Activated naive CD8-positive, alpha-beta T cell treated with anti-CD3 and anti-CD28 coated beads, Interleukin-2, amount 10 ng/mL, durations not matched to agents 7 days and 5 days (primary cell): ENCODE measurements at places on chromosomes 2 and 18. TPM values are rescaled to one million over a fixed set of nuclear protein-coding genes. Genes with fewer than 3 reads are reported as not detected.

The SERPINB3 gene
- not detected for total RNA-seq

- no peak for DNase-seq
- H3K4me1 ChIP-seq: no peaks in the 10 kb centered on the region
- H3K36me3 ChIP-seq: no peaks in the 10 kb centered on the region
- H3K27ac ChIP-seq: no peak overlapping the region
- peaks cover 2% of the 10 kb centered on the region for H3K27me3 ChIP-seq
Observed at GRCh38 chr2:126913881-126914615, 15.4 kb downstream of the TEX51 start.

- peak overlapping the region; percentile 45 for H3K27ac ChIP-seq
- H3K4me3 ChIP-seq: peak overlapping the region; percentile 83
- H3K36me3 ChIP-seq: peaks cover 1% of the 10 kb centered on the region
- DNase-seq: peak; percentile 74
- H3K27me3 ChIP-seq: peaks cover 49% of the 10 kb centered on the region
Observed at GRCh38 chr2:38076152-38076709, 280 bp upstream of the CYP1B1 start.

DNA sequence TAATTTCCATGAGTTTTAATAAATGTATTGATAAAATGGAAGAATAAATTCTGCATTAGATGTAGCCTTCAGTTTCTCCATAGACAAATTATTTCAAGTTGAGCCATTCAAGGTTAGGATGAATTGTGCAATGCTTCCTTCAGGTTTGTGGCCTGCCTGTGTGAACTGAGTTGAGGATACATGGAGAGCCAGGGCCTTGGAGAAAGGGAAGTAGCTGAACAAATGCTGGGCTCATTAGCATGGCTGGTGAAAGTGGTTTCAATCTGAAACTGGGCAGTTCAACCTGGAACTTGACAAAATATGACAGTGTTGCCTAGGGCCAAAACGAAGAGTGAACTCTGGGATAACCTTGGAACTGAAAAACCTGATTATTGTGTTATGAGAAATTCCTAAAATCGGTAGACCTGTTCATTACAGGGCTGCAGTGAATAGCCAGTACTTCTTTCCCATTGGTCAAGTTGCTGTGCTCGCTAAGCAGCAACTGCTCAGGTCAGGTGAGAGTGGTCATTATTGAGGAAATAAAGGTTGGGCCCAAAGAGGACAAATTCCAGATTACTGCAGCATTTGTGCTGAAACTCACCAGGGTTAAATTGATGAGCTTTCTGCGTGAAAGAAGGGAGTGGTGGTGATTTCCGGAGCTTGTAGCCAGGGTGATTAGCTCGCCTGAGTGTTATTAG, 12.7 kb downstream of the INPP1 start:
- peaks cover 10% of the 10 kb centered on the region for H3K4me1 ChIP-seq
- no peak overlapping the region for H3K27ac ChIP-seq
- no peaks in the 10 kb centered on the region for H3K27me3 ChIP-seq
- peaks cover 1% of the 10 kb centered on the region for H3K36me3 ChIP-seq
- no peak overlapping the region for H3K4me3 ChIP-seq

The ZNF396 gene
- total RNA-seq: 1.9 TPM

DNA sequence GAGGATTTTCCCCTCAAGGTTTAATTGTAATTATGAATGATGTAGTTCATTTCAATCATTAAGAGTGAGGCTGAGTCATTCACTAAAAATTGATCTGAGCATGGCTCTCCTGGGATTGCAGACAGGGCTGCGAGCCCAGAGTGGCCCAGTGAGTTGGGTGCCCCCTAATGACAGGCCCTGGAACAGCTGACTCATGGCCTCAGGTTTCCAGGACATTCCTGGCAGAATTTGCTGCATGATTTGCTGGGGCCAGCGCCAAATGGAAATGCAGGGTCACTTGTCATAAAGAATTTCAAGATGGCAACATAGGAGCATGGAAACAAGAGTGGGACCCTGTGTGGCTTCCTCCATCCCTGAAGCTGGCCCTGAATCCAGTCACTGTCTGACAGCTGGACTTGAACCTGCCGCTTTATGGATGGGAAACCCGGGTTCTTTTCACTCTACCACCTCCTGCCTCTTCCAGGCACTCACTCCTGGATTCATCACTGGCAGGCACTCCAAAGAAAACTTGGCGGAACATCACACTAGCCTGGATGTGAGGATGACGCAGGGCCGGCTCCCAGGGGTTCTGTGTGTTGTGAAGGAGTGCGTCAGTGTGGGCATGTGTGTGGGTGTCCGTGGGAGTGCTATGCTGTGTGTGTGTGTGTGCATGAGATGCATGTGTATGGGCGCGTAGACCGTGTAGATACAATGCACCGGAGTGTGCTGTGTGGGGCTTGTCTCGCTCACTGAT, 15.2 kb downstream of the OTOF start:
- no peak overlapping the region for H3K27ac ChIP-seq
- no peaks in the 10 kb centered on the region for H3K27me3 ChIP-seq
- peaks cover 6% of the 10 kb centered on the region for H3K36me3 ChIP-seq

The HNRNPA3 gene
- total RNA-seq: 250 TPM

The ADAM23 gene
- total RNA-seq: 1.7 TPM

The ASB18 gene
- total RNA-seq: not detected

DNA sequence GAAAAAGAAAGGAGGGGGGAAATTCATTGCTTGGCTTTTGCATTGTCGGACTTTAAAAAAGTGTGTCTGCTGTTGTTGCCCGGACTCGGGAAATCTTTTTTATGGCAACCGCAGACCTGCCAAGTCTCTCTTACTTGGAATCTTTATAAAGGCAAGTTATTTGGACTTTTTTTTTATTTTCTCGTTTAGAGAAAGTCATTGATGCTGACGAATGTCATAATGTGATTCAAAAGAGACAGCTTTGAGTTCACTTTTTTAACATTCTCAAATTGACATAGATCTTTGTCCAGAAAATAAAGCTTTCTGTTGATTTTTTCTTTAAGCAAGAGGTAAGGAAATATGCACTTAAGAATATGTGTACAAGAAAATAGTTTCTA, 651 bp upstream of the ZNF521 start:
- H3K4me1 ChIP-seq: peaks cover 10% of the 10 kb centered on the region
- H3K4me3 ChIP-seq: no peak overlapping the region
- peaks cover 2% of the 10 kb centered on the region for H3K36me3 ChIP-seq
- peaks cover 56% of the 10 kb centered on the region for H3K27me3 ChIP-seq

- H3K27me3 ChIP-seq: no peaks in the 10 kb centered on the region
- H3K36me3 ChIP-seq: peaks cover 55% of the 10 kb centered on the region
- no peak overlapping the region for H3K4me3 ChIP-seq
- H3K27ac ChIP-seq: no peak overlapping the region
- no peaks in the 10 kb centered on the region for H3K4me1 ChIP-seq
Observed at GRCh38 chr18:70036771-70037347, 89.2 kb upstream of the CD226 start.

- no peaks in the 10 kb centered on the region for H3K27me3 ChIP-seq
- H3K4me1 ChIP-seq: peaks cover 38% of the 10 kb centered on the region
- peaks cover 6% of the 10 kb centered on the region for H3K36me3 ChIP-seq
- peak overlapping the region; percentile 92 for H3K4me3 ChIP-seq
- H3K27ac ChIP-seq: peak overlapping the region; percentile 86
Observed at GRCh38 chr2:199956062-199956380, 639 bp downstream of the MAIP1 start.

DNA sequence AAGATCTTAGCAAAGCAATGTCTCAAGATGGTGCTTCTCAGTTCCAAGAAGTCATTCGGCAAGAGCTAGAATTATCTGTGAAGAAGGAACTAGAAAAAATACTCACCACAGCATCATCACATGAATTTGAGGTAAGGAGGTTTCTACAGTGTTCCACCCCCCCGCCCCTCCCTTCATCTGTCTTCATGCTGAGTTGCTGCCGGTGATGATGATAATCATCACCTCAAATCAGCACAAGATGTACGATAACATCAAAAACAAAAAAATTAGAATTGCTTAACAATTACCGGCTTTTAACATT, 14.6 kb downstream of the UGP2 start:
- peaks cover 53% of the 10 kb centered on the region for H3K4me1 ChIP-seq
- H3K27ac ChIP-seq: peak overlapping the region; percentile 94
- peak overlapping the region; percentile 74 for H3K4me3 ChIP-seq
- DNase-seq: no peak

- no peak overlapping the region for H3K4me3 ChIP-seq
- no peak for DNase-seq
- H3K4me1 ChIP-seq: no peaks in the 10 kb centered on the region
- no peaks in the 10 kb centered on the region for H3K36me3 ChIP-seq
- H3K27me3 ChIP-seq: peaks cover 13% of the 10 kb centered on the region
- no peak overlapping the region for H3K27ac ChIP-seq
Observed at GRCh38 chr18:10679557-10680270, 153.9 kb downstream of the NAPG start.
